ENCODE measurements at places on chromosomes 3 and 15. TPM values are rescaled to one million over a fixed set of nuclear protein-coding genes. Genes with fewer than 3 reads are reported as not detected.

DNA sequence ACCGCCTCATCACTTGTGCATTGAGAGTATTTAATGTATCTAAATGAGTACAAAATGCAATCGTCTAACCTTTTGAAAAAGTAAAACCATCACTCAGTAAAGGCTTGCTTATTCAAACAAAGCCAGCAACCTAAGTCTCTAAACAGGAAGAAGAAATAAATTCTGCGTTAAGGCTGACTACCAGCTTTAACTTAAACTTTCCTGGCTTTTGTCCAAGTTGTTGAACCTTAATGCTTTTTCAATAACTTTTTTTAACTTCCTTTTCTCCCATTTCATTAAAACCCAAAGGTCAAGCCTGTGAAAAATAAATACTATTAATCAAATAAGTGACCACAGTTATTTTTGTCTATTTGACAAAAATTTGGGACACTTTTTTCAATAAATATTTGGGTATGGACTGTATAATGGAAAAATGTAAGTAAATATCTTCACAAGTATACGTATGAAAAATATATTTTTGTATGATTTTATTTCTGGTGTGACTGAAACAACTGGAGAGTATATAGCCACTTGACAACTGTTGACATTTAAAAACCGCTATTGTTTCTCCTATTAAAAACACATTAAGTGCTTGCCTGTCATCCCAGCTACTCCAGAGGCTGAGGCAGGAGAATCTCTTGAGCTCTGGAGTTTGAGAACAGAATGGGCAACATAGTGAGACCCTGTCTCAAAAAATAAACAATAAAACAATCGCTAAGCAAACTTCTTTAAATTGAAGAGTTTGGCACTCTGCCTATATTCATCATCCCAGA is 2.9 kb downstream of the KLHL24 start:
- H3K27me3 ChIP-seq, result no peaks in the 10 kb centered on the region
- DNase-seq, result peak; percentile 39
- H3K4me3 ChIP-seq, result no peak overlapping the region
- no peaks in the 10 kb centered on the region for H3K36me3 ChIP-seq

DNA sequence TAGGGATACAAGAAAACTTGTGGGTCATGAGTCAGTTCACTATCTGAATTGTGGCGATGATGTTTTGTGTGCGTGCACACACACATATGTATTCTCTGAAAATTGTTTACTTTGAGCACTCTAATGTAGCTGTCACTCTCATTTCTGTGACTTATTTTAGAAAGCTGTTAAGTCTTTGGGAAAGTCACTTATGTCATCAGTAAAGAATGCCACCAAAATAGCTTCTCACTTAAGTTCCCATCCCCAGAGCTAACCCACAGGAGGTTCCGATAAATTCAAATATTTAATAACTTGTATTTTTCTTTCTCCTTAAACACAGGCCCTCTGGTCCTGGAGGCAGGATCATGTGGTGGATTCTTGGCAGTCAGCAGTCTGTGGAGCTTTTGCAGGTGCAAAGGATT is 138.3 kb downstream of the LRIG1 start:
- no peaks in the 10 kb centered on the region for H3K36me3 ChIP-seq
- H3K4me1 ChIP-seq, result peaks cover 7% of the 10 kb centered on the region
- DNase-seq, result peak; percentile 66
- H3K4me3 ChIP-seq, result no peak overlapping the region
- no peaks in the 10 kb centered on the region for H3K27me3 ChIP-seq
- no peak overlapping the region for H3K27ac ChIP-seq

GRCh38 chr3:107285197-107285596 is 92.0 kb upstream of the CCDC54 start:
- H3K4me1 ChIP-seq, result no peaks in the 10 kb centered on the region
- no peak overlapping the region for H3K4me3 ChIP-seq
- peak; percentile 5 for DNase-seq
- H3K27me3 ChIP-seq, result no peaks in the 10 kb centered on the region

GRCh38 chr15:38560456-38560926 is 4.1 kb downstream of the RASGRP1 start:
- H3K36me3 ChIP-seq, result no peaks in the 10 kb centered on the region
- H3K4me3 ChIP-seq, result no peak overlapping the region
- no peak for DNase-seq
- peaks cover 8% of the 10 kb centered on the region for H3K27me3 ChIP-seq
- peaks cover 3% of the 10 kb centered on the region for H3K4me1 ChIP-seq

DNA sequence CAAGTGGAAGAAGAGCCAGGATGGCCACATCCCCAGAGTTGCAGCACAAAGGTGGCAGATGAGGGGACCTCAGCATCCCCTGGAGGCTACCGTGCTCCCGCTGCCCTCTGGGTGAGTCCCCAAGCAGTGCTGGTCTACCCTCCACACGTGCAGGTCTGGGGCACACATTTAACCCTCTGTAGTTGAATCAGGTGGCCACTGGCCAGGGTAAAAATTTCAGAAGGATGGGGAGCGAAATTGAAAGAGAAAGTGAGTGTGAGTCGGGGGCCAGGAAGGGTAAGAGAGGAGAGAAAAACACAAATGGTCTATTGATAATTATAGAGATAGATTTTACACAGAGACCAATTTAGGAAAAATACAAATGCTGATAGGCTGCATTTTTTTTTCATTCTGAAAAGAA is 139.5 kb upstream of the EIF1B start:
- DNase-seq, result no peak
- no peaks in the 10 kb centered on the region for H3K4me1 ChIP-seq
- H3K27ac ChIP-seq, result no peak overlapping the region
- H3K4me3 ChIP-seq, result no peak overlapping the region
- H3K27me3 ChIP-seq, result no peaks in the 10 kb centered on the region

GRCh38 chr15:83036253-83036652 is 24.8 kb upstream of the C15orf40 start:
- no peak for DNase-seq
- no peaks in the 10 kb centered on the region for H3K27me3 ChIP-seq
- H3K36me3 ChIP-seq, result peaks cover 2% of the 10 kb centered on the region
- H3K4me1 ChIP-seq, result no peaks in the 10 kb centered on the region

DNA sequence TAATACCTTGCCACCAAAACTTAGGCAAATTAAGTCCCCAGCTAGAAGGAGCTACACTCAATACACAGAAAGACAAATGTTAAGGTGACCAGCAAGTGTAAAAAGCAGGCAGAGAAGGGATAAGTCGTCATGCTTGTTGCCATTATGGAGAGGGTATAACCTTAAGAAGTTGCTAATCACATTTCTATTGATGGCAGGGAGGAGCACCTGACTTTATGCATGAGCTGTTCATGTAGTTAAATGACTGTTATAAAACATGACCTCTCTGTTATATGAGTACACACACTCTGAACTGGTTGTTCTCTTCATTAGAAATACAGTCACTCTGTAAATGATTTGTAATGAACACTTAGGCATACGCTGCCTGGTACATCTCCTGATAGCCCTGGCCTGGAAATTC is 6.6 kb upstream of the CCNL1 start:
- no peak for DNase-seq
- H3K4me1 ChIP-seq, result no peaks in the 10 kb centered on the region
- no peak overlapping the region for H3K27ac ChIP-seq
- H3K36me3 ChIP-seq, result no peaks in the 10 kb centered on the region
- no peak overlapping the region for H3K4me3 ChIP-seq
- no peaks in the 10 kb centered on the region for H3K27me3 ChIP-seq

GRCh38 chr15:90001683-90002427 is 731 bp downstream of the ZNF710 start:
- peak overlapping the region; percentile 74 for H3K4me3 ChIP-seq
- H3K36me3 ChIP-seq, result no peaks in the 10 kb centered on the region
- peak overlapping the region; percentile 96 for H3K27ac ChIP-seq
- H3K4me1 ChIP-seq, result peaks cover 35% of the 10 kb centered on the region
- peak; percentile 75 for DNase-seq

Gene ATP10A
- 9.0 TPM for polyA plus RNA-seq

Gene POU1F1
- not detected for polyA plus RNA-seq

Gene GRK7
- polyA plus RNA-seq, result not detected
